ENCODE measurements at places on chromosomes 13 and 19. TPM values are rescaled to one million over a fixed set of nuclear protein-coding genes. Genes with fewer than 3 reads are reported as not detected.

The ZIC5 gene
- not detected for total RNA-seq

The PTPRH gene
- total RNA-seq = 0.07 TPM

The PPFIA3 gene
- total RNA-seq = 3.3 TPM

The KLK10 gene
- total RNA-seq = not detected

The TNFSF9 gene
- 5.8 TPM for total RNA-seq

The CBLC gene
- not detected for total RNA-seq

The NLRP11 gene
- total RNA-seq = not detected

The BEST2 gene
- total RNA-seq = not detected

The ZNF274 gene
- total RNA-seq = 21.0 TPM

The CYP2F1 gene
- total RNA-seq = not detected

The RAD23A gene
- total RNA-seq = 113 TPM

All from T-helper 1 cell treated with Interleukin-12 subunit alpha and Interleukin-12 subunit beta and Interleukin-4 antibody, amounts not matched to agents 30 ng/mL and 1 ng/mL, for 36 hours (primary cell).